ENCODE measurements at places on chromosomes 12 and 14.

DNA sequence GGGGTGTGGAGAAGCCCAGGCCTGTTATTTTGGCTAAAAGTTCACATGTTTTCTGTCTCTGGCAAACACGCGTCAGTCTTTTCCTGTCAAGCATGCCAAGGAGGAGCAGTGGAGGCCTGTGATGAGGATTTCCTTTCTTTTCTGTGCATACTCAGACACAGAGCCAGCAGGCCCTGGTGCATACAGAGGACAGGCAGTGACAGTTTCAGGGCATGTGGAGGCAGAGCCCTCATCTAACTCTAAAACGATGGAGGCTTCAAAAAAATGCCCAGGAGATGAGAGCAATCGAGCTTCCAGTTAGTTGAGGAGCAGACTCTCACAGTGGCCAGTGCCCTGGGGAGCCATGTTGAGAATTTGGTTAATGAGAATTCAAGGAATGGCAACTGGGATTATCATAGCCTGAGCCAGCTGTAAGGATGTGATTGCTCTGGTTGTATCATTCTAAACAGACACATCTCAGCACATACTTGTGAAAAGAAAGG, 66.5 kb downstream of the TRAFD1 start:
- no peak for DNase-seq

GRCh38 chr12:84874125-84874824, 38.3 kb downstream of the SLC6A15 start:
- peak; percentile 1 for DNase-seq

DNA sequence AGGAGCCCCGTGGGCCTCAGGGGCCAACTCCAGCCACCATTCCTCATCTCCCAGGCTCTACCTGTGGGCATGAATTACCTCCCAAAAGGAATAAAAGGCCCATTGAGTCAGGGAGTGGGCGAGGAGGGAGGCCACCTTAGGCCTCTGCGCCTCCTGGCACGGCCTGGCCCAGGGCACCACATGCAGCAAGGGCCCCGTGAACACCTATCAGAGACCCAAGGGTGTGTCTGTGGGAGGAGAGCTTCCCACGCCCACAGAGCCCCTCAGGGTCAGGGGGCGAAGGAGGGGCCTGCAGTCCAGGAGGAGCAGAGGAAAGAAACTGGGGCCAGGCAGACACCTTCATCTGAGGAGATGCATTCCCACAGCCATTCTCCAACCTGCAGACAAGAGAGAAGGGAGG, 12.2 kb downstream of the RAPGEF3 start:
- no peak for DNase-seq

GRCh38 chr12:130537051-130537450, 179.0 kb downstream of the RIMBP2 start:
- DNase-seq = no peak

GRCh38 chr12:95396849-95397468, 77.0 kb upstream of the METAP2 start:
- DNase-seq = no peak

- DNase-seq = no peak
Observed at GRCh38 chr14:58288106-58288792, 10.1 kb upstream of the ARID4A start.

GRCh38 chr12:2402073-2402579, 349.3 kb downstream of the CACNA1C start:
- DNase-seq = no peak

GRCh38 chr14:60651796-60652673, 2.8 kb upstream of the SIX1 start:
- DNase-seq = no peak

DNA sequence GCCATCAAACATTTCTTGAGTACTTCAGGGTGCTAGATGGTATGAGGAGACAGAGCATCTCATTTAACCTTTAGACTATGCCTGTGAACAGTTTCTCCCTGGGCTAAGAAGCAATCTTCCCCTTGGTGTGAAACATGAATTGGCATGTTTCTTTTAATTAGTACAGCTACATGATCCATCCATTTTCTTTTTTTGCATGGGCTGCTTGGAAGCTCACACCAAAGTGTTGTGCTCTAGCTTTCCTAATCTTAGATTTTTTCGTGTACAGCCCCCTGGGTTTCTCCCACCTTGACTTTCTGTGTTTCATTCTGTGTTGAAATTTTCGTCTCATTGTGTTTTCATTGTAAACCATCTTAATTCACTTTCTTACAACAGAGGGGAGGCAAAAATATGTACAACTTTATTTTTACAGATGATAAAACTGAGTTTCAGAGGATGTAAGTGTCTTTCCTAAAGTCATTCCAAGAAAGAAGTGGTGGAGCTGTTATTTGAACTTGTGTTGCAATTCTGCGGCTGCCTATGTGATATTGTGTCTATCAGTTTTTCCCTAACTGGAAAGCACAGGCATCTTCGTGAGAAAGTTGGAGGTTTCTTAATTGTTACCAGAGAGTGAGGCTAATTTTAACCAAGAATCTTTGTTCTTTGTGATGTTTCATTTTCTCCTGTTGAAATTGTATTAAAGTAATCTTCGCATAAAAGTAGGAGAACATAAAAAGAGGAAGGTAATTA, 64.5 kb downstream of the DAAM1 start:
- no peak for DNase-seq

GRCh38 chr12:130748786-130749185, 32.7 kb upstream of the RIMBP2 start:
- DNase-seq = no peak

- DNase-seq = no peak
Observed at GRCh38 chr12:33628087-33628486, 188.5 kb upstream of the SYT10 start.

DNA sequence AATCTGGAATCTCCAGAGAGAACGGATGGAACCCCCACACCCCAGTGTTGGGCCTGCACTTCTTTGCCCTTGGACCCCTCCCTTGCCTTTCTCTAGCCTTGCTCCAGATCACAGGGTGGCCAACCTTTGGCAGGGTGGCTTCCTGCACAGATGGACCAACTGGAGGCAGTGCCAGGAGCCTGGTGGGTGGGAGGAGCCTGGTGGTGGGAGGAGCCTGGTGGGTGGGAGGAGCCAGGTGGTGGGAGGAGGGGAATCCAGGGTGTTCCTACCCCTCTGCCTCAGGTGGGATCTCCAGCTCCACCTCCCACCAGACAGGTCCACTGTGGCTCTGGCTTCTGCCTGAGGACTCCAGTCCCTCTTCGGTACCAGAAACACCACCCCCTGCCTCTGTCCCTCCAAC, 15.0 kb upstream of the ORAI1 start:
- DNase-seq = no peak

DNA sequence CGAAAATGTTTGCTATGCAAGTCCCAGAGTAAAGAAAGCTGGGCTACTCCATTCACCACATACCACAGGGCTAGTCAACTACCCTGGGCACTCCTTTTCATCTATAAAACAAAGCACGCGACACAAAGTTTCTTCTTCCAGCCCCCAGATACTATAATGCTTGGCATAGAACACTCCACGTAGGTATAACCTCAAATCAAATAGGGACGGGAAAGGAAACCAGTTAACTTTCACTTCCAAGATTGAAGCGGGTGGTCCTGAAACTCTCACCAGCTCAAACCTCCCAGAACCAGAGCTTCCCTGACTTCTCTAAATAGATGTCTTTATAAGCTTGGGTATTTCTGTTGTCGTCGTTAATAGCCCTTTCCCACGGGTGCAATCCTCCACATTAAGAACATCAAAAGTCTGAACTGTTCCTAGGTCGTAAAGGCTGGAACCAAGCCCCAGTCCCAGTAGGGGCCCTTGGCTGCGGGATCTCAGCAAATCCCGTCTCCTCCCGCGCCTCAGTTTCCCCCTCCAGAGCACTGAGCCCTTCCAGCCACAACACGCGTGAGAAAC, 647 bp downstream of the LGMN start:
- DNase-seq = no peak

DNA sequence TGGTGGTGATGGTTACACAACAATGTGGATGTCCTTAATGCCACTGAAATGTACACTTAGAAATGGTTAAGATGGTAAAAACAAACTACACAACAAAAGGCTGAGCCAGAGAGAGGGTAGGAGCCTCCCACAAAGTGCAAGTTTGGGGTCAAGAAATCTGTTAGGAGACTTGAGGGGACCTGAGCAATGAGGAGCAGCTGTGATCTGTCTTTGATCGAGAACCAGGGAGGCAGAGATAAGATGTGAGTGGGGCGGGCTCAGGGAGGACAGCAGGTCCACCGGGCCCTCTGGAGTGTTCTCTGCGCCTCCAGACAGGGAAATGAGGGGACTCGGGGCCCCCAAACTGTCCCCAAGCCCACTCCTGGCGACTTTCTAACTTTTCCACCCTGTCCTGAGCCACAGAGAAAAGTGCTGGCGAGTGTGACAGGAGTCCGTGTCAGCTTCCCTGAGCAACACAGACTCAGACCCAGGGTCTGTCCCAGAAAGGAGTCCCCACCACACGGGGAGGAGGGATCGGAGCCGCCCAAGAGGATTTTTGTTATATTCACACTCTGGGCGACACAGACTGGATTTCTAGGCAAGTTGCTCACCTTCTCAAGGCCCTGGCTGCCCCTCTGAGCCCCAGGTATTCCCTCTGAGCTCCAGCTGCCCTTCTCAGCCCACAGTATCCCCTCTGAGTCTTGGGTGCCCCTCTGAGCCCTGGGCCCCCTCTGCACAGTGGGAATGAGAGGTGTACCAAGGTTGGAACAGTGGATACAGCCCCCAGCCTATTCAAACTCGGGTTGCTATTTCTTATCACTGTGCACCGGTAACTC, 11.5 kb upstream of the SCARB1 start:
- DNase-seq = no peak

DNA sequence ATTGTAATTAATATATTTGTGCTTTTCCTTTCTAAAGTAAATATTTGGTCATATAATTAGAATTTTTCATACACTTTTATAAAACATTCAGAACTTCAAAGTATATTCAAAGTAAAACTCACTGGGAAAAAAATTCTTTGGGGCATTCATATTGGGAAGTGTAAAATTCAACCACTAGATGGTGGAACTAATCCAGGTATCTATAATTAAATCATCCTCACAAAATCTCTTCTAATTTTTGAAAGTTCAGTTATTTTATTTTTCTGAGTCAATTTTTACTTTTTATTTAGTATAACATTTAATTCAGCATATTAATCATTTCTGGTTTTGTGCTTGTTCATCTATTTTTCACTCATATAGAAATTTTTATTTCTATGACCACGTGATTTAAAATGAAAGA, 81.0 kb downstream of the NTS start:
- no peak for DNase-seq

DNA sequence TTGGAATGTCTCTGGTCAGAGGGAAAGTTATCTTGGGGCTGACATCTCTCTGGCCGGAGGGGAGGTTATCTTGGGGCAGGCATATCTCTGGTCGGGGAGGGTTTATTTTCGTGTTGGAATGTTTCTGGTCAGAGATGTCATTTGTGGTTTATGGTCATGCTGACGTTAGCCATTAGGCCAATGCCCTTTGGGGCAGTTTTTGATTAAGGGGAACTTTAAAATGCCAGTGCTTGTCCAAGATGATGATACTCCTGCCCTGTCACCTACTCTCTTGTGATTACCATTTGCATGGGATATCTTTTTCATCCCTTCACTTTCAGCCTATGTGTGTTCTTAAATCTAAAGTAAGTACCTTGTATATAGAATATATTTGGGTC, 29.0 kb upstream of the A2M start:
- DNase-seq = no peak

DNA sequence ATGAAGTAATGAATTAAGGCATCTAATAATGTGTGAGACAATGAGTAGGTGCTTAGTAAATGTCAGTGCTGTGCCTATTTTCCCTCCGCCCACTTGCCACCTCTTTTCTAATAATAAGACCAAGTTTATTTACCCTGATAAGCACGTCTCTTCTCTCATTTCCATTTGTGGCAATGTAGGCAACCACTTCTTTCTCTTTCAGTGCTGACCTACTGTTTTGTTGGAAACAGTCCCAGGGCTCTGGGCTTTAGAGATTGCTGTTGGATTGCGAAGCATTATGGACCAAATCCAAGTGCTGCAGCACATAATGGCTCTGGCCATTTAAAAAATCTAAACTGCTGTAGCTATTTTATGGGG, 141.3 kb upstream of the PLEKHG7 start:
- no peak for DNase-seq

DNA sequence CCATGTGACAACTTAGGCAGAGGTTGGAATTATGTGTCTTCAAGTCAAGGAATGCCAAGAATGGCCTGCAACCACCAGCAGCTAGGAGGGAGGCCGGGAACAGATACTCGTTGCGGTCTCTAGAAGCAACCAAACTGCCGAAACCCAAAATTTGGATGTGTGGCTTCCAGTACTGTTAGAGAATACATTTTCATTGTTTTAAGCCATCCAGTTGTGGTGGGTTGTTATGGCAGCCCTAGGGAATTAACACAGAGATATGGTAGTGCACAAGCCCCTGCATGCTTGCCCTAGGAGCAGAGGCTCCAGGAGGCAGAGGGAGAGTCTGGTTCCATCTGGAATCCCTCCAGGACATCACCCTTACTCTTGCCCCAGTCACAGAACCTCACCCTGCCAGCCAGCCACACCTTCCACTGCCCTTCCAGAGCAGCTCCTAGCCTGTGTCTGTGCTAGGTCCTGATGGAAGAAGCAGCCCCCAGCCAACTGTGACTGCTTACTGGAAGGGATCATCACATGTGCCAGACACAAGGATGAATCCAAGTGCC, 19.5 kb downstream of the PITPNM2 start:
- DNase-seq = no peak

GRCh38 chr14:87566991-87567390, 426.0 kb downstream of the GALC start:
- no peak for DNase-seq

DNA sequence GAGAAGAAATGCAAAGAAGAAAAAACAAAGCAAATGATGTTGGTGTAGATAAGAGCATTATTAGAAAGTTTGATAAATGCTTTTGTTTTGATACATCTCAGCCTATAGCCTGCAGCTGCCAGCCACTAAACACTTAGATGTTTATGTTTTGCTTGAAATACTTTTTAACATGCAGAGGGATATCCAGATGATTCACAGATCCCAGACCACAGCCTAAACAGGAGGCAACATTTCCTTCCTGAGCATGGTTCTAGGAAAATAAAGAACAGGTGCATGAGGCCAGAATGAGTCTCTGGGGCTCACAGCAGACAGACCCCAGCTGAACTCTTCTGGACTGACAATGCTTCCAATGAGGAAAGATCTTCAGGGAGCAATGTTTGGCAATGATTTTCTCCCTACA, 103.7 kb upstream of the EEA1 start:
- no peak for DNase-seq

GRCh38 chr14:73591690-73592449, at the start of gene ACOT4:
ACOT4 (plus strand) TSS chr14:73591873; CDS start chr14:73591960, 87 bp downstream.
- peak; percentile 46 for DNase-seq

DNA sequence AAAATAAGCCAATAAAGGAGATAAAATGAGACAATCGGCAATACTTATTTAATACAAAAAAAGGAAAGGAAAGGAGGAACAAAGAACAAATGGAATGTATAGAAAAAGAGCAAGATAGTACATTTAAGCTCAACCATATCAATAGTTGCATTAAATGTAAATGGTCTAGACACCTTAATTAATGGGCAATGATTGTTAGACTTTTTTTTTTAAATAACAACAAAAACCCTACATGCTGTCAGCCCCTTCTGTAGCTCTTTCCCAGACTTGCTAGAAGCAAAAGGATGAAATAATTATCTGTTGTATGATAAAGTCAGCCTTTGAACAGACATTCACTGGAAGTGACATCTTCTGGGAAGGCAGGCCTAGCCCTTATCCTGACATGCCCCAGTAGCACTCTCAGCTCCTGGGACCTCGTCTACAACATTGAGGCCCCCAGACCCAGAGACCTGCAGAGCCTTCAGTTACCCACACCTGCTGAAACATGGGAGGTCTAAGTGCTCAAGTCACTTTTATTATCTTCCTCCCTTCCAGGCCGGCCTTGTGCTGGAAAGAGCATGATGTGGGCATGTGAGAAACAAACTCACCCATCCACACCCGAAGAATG, 13.4 kb downstream of the SIVA1 start:
- no peak for DNase-seq

Measured in memory B cell (primary cell).